ENCODE measurements at places on chromosomes 2 and 18.

DNA sequence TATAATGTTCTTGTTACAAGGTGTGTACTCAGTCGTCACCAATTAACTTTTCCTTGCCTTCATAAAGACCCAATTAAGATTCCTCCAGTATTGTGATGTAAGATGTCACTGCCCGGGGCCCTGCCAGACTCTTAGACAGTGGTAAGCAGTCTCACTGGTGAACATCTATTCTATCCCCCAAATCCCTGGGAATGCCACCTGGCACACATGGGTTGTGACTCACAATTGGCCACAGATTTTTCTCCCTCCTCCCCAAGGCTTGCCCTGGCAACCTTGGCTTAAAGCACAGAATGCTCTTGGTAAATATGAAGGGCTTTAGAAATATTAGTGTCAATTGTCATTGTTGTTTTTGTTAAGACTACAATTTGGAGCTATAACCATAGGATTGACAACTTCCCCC is 287.9 kb downstream of the ETAA1 start:
- DNase-seq: no peak

- no peak for DNase-seq
These were observed 15.0 kb upstream of the IL1A start for GRCh38 chr2:112798979-112799975.

DNA sequence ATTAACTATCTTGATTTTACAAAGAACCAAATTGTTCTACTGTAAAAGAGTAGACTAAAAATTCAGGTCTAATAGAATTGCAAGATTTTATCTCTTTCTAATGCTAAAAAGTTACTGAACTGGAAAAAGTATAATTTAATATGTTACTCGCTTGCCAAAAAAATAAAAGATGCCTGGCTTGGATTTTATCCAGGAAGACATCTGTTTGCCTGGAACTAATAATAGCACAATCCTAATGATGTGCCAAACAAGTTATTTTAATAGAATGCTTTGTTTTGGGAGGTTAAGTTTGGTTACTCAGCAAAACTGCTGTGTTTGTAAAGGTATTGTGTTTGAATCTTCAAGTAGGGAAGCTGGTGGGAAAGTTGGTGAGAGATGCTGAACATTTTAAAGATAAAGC is 19.4 kb upstream of the ZSWIM2 start:
- DNase-seq: no peak

DNA sequence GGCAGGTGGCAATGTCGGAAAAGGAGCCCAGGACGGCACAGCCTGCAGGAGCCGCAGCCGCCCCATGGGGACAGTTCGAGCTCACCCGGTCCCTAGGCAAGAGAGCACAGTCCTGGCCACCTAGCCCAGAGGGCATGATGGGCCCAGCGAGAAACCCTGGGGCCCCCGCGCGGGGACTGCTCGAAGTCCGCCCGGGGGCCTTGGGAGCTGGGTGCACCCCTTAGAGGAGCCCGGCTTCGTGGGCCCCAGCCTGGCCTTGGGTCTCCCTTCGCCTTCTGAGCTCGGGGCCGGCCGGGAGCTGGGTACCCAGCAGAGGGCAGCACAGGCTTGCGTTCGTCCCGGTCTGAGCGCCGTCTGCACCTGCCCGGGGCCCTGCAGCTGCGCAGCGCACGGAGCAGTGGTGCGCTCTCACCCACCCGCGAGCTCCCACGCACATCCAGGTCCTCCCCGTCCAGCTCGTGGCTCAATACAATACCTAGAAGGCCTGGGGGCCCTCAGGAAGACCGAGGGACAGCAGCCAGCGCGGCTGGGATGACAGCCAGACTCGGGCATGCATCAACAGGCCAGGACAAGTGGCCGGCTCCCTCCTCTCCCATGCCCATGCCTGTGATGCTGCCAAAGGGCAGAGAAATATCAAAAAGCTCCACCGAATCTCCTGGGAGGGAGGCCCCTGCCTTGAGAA is 96.2 kb upstream of the ZNF532 start:
- DNase-seq: peak; percentile 63

GRCh38 chr2:237165405-237166276 is 80.0 kb downstream of the COPS8 start:
- DNase-seq: no peak

DNA sequence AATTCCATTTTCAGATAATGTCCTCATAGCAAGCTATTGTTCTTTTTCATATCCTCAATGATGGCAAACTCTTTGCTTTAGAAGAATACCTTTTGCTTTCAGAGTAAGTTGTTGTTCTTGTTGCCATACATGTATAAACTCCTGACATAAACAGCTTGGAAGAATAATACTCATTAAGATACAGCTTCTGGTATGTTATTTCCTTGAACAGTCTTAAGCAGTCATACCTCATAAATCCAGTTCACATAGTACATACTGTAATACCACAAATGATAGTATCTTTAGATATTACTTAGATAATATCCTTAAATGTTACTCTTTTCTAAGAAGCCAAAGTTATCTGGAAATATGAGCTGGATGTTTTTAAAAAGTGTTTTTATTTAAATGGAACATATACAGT is 23.2 kb downstream of the METTL8 start:
- DNase-seq: no peak

- no peak for DNase-seq
These were observed 311.5 kb upstream of the ID2 start for GRCh38 chr2:8370258-8370802.

GRCh38 chr2:191894681-191895147 is 47.8 kb upstream of the CAVIN2 start:
- no peak for DNase-seq

- no peak for DNase-seq
These were observed at the start of gene OTX1 for GRCh38 chr2:63050334-63051041. Gene OTX1 (plus strand): TSS chr2:63050830. CDS start chr2:63052991, 2,161 bp downstream.

GRCh38 chr2:181464966-181465365 is 7.8 kb downstream of the ITGA4 start:
- DNase-seq: no peak

DNA sequence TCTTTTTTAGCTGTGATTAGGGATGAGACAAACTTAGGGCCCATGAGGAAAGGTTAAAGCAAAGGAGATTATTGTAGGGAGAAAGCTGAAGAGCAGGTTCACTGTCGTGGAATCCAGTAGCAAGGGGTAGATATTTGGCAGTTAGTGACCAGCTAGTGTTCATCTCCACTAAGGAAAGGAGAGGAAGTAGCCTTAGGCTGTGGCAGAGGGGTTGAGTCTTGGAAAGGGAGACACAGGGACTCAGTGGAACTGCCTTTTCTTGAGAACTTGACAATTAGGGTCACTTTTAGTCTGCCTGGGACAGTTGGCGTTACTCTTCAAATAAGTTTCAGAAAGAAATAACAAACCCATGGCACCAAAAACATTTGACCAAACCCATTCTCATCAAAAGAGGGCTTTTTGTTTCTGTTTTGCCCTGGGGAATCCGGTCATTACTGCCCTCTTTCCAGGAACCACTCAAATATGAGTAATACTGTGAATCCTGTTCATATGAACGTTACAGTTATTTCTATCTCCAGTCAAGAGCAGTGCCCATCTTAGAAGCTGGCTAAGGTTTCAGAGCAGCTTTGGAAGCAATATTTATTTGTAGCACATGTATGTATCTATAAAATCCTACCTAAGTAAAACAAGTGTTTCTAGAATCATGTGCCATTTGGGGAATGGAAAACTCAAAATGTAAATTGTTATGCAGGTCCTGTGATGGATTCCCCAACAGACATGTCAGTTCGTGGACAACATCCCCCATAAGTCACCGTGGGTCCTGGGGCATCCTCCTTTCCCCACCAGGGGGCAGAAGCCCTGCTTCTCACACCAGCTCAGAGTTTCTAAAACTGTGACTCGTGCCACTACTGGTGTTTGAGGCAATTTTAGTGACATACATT is 77.3 kb upstream of the PHLPP1 start:
- peak; percentile 46 for DNase-seq

GRCh38 chr2:29397713-29398112 is 282.5 kb downstream of the CLIP4 start:
- DNase-seq: no peak

DNA sequence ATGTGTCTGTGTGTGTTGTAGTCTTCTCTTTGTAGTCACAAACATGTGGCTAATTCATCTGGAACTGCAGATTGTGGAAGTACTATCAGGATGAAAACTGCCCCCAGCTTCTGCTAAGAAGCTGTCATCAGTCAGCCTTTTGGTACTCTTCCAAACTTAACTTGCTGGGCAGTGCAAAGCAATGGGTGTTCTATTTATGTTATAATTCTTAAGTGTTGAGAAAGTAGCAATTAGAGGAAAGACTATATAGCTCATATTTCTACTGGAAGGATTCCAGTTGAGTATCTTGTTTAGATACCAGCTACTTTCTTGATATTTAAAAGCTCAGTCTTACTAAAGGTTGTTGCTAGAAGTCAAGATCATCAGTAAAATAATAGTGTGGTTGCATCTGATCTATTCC is 52.1 kb downstream of the SLC38A11 start:
- no peak for DNase-seq

DNA sequence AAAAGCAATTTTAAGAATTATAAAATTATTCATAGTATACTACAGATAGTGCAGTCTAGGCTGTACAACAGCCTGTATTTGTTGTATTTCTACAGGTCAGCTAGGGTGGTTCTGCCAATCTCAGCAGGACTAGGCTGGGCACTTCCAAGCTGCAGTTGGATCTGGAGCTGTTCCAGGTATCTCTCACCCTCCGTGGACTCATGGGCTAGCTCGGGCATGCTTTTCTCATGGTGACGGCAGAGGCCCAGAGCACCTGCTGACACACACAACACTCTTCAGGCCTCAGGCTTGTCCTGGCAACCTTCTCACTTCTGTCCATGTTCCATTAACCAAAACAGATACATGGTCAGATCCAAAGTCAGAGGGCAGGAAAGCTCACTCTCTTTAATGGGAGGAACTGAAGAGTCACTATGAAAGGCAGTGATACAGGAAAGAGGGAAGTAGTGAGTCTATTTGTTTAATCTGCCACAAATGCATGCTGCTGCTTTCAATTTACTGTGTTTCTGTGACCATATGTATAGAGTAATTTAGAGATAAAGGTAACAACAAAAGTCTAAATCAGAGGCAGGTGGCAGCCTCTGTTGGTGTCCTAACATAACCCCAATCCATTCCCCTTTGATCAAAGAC is 462.4 kb upstream of the ACVR2A start:
- no peak for DNase-seq
